ENCODE measurements at places on chromosomes 7 and 10.

DNA sequence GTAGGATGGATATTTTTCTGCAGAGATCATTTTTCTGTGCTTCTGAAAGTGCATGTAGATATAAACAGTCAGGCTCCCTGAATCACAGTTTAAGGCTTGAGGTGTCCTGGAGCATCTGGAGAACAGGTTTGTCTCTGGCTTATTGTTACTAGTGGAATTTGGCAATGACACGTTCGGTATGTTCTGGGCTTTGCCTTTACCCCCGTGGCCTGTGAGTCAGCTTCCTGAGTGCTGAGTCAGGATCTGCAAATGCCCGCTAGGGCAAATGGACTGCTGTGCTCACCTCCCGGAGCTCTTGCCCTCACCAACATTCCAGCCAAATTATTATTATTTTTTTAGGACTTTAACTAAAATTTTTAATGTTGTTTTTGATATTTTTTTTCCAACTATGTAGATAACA, 192.5 kb upstream of the PRSS1 start:
- no peak for DNase-seq

- DNase-seq: no peak
These were observed 218.3 kb downstream of the PTPRN2 start for GRCh38 chr7:158369290-158369689.

DNA sequence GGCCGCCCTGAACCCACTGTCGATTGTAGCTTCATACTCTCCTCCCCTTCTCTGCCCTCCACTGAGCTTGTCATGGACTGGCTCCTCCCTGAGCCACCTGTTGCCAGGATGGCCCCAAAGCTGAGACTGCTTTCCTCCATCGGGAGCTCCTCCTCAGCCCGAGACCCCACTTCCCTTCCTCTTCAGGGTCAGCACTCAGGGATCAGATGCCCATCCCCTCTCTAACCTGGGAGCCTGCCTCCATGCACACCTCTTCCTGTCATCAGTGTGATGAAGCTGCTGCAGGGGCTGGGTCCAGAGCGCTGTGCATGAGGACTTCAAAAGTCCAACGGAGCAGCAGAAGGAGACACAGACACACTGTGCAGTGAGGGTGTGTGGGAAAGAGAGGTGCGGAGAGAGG, 201.1 kb downstream of the WDR37 start:
- no peak for DNase-seq

GRCh38 chr7:22394739-22395138, 37.8 kb upstream of the RAPGEF5 start:
- no peak for DNase-seq

DNA sequence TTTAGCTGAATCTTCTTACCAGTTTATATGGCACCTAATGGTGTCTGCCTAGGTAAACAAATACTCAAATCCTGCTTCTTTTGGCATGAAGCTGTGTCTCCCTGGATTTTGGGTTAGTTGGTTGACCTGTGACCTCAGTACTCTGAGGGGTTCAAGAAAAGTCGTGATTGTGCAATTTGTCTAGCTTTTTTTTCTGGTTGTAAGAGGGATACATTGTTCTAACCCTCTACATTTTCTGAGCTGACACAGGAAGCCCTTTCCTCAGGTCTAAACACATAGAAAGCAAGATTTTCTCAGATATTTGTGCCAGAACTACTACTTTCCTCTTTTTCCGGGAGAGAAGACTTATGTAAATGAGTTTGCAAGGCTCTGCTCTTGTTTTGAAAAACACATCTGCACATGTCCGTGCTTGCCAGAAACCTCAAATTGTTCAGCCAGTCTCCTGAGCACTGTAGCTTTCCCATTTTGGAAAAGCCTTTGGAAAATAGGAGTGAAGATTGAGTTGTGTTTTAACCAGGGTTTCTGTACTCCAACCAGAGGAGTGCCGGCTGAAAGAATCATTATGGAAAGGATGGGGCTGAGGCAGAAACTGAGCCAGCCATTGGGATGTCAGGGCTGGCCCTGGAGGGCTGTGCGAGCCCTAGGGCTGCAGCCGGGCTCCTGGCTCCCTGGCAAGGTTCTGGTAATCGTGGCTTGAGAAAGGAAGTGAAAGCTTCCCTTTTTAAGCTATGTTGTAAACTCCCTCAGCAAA, 31.3 kb upstream of the CXCL12 start:
- DNase-seq: no peak

DNA sequence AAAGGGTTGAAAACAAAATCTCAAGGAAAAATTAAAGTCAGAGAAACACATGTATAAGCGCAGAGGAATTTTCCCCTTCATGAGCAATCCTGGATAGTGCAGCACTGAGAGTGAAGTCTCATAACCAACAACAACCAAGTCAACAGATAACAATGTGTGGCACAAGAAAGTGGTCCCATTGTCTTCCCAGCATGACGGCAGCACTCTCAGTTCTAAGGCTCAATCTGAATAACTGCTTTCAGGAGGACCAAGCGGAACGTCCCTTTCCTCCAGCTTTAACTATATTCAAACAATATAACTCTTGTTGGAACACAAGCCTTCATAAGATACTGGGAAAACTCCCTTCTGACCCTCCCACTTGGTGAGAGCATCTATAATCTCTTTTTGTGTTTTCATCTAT, 137.9 kb downstream of the RAPGEF5 start:
- no peak for DNase-seq

DNA sequence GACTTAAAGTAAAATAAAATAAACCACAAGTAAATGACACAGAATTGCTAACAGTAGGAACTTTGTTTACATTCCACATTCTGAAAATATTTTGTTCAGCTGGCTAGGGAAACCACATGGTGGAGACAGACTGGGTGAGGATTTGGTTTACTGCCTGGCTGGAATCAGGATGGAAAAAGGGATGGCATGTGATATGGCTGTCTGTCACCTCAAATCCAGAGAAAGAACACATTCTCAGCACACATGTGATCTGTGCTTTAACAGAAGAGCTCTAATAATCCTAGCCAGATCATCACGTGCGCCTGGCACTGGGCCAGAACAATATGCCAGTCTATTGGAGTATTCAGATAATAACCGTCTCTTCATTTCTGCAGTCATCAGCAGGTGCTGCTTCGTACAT, 90.9 kb upstream of the PIP4K2A start:
- DNase-seq: peak; percentile 90

- no peak for DNase-seq
These were observed 27.0 kb upstream of the CDK13 start for GRCh38 chr7:39923091-39923490.

- no peak for DNase-seq
These were observed 331.6 kb upstream of the ZNF32 start for GRCh38 chr10:43980313-43980712.

- no peak for DNase-seq
These were observed 11.6 kb downstream of the SCART1 start for GRCh38 chr10:133465191-133465949.

DNA sequence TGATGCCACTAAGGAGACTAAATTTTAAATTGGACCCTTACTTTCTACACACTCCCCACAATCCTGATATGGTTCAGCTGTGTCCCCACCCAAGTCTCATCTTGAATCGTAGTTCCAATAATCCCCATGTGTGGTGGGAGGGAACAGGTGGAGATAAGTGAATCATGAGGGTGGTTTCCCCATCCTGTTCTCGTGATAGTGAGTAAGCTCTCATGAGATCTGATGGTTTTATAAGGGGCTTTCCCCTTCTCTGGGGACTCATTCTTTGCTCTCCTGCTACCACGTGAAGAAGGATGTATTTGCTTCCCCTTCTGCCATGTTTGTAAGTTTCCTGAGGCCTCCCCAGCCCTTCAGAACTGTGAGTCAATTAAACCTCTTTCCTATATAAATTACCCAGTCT, 18.4 kb upstream of the BET1 start:
- DNase-seq: no peak

- DNase-seq: no peak
These were observed 349.1 kb upstream of the PODXL start for GRCh38 chr7:131905471-131905973.

DNA sequence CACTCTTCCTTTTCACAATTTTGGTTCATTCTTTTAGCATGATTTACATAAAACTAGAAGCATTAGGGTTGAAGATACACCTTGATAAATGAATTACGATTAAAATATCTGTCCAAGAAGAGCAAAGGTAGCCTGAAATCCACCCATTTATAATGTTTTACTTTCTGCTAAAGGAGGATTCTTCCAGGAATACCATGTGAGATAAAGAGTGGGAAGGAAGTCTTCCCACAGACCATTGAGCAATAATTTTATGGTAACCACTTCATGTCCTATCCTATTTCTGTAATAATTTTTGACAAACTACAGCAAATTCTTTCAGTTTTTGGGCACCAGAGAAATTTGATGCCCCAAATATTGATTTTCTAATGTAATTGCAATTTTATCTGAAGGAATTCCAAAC, 150.6 kb upstream of the STEAP4 start:
- DNase-seq: no peak

DNA sequence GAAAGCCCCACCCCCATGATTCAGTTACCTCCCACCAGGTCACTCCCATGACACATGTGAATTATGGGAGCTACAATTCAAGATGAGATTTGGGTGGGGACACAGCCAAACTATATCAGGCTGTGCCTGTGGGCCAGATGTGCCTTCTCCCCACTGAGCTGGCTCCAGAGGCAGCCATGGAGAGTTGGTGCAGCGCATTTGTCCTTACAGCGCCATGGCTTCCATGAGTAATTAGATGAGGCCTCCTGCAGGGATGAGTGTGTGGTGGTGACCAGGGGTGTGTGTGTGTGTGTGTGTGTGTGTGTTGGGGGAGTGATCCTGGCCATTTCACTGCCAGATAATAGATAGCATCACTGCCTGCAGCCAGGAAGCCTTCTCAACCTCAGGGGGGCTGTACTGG, 94.6 kb downstream of the FANK1 start:
- DNase-seq: no peak

GRCh38 chr7:12909483-12909882, 222.1 kb downstream of the ARL4A start:
- DNase-seq: no peak

DNA sequence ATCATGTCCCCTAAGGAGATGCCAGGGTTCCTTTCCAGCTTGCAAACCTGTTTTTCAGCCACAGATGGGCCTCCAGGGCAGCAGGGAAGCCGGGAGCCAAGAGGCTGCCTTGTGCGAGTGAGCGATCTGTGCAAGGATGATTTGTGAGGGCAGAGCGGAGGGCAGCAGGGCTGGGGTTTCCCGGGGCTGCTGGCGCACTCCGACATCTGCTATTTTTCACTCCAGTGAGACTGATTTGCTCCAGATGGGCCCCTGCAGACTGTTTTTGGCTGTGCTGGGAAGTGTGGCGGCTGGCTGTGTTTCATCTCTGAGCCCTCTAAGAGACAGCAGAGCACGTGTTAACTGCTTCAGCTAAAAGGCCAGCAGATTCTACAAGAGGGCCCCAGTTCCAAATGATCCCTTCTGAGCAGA, 466.2 kb downstream of the TYW1 start:
- no peak for DNase-seq

- no peak for DNase-seq
These were observed 177.0 kb downstream of the SND1 start for GRCh38 chr7:127828843-127829500.

DNA sequence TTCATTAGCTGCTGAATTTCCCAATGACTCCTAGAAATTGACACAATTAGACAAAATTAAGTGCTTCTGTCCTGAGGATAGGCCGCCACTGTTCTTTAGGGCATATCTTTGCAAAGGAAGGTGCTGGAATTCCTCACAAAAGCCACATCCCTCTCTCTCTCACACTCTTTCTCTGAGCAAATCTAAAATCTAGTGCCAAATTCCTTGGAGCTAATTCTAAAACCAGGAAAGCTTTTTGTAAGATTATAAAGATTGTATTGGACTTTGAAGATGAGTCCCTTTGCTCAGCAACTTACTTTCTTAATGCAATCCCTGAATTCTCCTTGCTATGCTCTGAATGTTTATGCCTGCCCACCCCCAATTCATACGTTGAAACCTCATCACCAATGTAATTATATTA, 288.9 kb downstream of the KCNMA1 start:
- DNase-seq: no peak

GRCh38 chr10:126278851-126279250, 109.4 kb downstream of the ADAM12 start:
- no peak for DNase-seq

DNA sequence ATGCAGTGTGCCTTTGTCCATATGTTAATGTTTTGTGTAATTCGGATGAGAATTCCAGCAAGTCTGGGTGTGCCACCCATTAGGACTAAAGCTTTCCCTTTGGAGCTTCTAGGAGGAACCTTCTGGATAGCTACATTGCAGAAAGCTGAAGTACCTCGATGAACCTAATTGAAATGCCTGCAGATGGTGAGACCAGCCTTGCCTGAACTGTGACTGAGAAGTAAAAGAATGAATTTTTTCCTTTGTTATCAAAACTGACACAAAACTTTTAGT, 31.1 kb upstream of the FBXW4 start:
- DNase-seq: no peak

DNA sequence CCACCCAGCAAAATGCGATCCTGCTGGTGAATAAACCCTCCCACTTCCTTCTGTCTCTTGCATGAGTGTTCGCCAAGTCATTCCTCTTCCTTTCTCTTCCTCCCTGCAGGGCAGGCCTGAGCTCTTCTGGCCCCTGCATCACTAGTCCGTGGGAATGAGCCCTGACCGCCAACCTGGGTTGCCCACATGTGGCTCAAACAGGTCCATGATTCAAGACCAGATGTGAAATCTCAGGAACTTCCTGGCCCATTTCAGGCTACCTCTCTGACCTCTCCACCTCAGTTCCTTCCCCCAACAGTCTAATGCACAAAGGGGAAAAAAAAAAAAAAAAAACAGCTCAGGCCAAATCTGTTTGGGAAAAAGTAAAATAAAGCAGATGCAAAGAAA, 5.4 kb upstream of the YWHAG start:
- DNase-seq: no peak

GRCh38 chr10:14093730-14094484, 236.8 kb downstream of the FRMD4A start:
- DNase-seq: peak; percentile 7

- DNase-seq: no peak
These were observed 16.2 kb upstream of the AHCYL2 start for GRCh38 chr7:129208667-129209066.

GRCh38 chr7:147483634-147484292, 1106.8 kb upstream of the C7orf33 start:
- no peak for DNase-seq

- DNase-seq: no peak
These were observed 94.5 kb downstream of the INPP5A start for GRCh38 chr10:132632091-132632561.

DNA sequence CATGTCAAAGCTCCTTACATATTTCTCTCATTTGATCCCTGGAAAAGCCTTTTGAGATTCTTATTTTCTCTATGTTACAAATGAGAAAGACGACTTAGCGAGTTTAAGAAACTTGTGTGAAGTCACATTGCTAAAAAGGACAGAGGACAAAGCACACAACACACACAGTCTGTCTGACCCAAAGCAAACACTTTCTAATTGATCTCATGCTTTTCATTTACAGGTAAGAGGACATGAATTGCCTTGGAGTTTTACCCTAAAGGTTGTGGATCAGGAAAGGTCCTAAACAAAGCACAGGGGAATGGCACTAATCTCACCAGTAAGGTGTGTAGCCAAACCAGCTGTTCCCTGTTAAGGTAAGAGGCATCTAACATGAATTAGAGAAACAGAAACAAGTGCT, 18.7 kb downstream of the SLC35G1 start:
- no peak for DNase-seq

Data from NCI-H1105 (cell line).